ENCODE measurements at places on chromosomes 2 and 18.

- DNase-seq, result no peak
Measured at GRCh38 chr2:8509621-8510020, 172.2 kb upstream of the ID2 start.

- no peak for DNase-seq
Measured at GRCh38 chr2:113134717-113135116, 7.3 kb downstream of the IL1RN start.

- DNase-seq, result no peak
Measured at GRCh38 chr2:143833015-143833660, 686.8 kb downstream of the ZEB2 start.

DNA sequence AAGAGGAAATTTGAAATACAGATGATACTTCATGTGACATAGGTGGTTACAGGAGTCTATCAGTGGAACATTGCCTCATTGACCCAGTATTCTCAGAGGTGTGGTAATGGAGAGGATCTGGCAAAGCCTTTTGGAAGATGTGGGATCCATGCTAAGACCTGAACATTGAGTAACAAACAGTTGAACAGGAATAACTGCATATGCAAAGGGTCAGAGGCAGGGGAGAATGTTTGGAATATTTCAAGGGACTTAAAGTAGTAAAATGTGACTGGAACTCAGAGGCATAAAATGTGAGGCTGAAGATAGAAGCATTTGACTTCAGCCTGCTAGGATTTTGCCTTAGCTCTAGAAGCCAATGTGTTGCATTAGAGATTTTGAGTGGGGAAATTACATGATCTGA, 300.2 kb upstream of the ETAA1 start:
- DNase-seq, result no peak

- no peak for DNase-seq
Measured at GRCh38 chr2:45220227-45220626, 211.0 kb upstream of the SIX2 start.

DNA sequence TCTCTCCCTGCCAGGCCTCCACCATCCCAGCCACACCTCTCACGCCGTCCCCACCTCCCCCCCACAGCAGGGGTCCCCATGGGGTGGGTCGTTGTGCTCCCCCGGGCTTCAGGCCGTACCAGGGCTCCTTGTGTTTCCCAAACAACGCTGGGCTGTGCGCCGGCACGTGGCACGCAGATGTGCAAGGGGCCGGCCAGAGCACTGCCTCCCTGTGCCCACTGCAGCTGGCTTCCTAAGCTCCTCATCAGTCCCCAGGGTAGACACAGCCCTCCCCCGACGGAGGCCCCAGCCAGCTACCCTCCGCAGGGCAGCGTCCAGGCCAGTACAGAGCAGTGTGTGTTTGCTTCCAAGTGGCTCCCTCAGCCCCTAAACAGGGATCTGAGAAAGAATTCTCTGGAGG, 34.0 kb downstream of the BIN1 start:
- DNase-seq, result no peak

DNA sequence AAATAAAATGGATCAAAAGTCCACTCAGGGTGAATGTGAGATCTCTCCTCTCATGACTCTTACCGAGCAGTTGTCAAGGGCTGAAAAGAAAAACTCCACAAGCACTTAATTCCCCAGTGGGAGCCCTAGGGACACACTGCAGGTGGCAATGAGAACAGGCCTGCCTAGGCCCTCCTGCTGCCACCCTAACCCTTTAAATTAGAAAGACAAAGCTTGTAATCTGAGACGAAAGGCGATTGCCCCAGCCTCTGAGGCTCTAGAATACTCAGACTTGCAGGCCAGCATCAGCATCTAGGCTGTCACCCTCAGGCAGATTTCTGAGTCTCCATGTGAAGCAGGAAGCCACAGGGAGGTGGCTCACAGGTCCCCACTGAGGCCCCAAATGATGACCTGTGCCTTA, 457.0 kb upstream of the MYT1L start:
- no peak for DNase-seq

GRCh38 chr18:58417752-58418151, 211.1 kb downstream of the ALPK2 start:
- DNase-seq, result no peak

GRCh38 chr18:23784832-23785245, 95.6 kb downstream of the LAMA3 start:
- no peak for DNase-seq

DNA sequence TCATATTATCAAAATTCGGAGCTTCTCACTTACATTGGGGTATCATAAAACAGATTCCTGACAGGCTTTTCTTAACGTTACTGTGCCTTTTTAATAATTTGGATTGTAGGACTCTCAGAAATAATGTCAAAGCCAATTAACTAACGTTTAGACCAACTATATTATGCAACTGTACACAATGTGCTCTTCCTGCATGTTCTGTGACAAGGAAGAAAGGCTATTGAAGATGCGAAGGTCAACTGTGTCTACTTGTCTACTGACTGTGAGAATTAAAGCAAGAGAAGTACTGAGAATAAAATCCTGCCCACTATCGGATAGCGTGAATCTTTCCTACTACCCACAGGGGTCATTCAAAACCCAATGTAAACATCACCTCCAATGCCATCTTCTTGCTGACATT, 393.0 kb downstream of the NBAS start:
- no peak for DNase-seq

DNA sequence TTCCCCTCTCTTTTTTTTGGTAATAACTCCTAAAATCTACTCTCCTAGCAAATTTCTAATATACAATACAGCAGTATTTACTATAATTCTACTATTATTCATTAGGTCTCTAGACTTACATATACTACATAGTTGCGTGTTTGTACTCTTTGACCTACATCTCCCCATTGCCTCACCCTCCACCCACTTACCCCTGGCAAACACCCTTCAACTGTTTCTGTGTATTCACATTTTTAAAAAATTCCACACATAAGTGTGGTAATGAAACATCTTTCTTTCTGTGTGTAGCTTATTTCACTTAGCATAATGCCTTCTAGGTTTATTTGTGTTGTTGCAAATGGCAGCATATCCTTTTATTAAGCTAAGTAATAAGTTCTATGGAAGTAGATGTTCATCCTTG, 336.0 kb downstream of the CCDC85A start:
- DNase-seq, result no peak

DNA sequence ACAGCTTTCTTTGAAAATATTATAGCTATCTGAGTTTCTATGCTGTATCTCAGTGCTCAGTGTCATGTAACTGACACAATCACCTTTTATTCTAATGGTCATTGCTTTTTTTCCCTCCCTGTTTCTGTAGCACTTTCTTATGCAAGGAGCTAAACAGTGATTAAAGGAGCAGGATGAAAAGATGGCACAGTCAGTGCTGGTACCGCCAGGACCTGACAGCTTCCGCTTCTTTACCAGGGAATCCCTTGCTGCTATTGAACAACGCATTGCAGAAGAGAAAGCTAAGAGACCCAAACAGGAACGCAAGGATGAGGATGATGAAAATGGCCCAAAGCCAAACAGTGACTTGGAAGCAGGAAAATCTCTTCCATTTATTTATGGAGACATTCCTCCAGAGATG, 56.4 kb downstream of the SCN2A start:
- no peak for DNase-seq

DNA sequence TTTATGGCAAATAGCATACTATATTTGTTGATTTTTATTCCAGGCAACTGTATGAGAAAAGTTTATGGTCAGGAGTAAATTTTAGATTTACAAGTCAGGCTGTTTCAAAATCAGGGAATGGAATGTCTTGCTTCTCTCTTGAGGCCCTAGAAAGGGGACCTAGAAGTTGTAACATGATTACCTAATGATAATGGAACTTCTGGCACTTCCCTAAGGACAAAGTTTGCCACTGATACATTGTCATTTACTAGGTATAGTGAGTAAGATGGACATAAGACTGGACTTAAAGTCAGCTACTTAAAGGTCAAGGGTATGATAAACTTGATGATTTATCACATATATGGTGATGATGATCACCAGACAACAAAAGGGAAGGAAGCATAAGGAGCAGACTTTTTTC, 103.3 kb upstream of the VRK2 start:
- DNase-seq, result no peak

Measured in activated CD4-positive, alpha-beta T cell treated with anti-CD3 and anti-CD28 coated beads, Interleukin-2, Interleukin-4, amounts not matched to agents 100 ng/mL and 50 ng/mL, durations not matched to agents 16 hours and 8 hours (primary cell).